RCC 7860 (cell line): ENCODE measurements at places on chromosomes 5 and 9.

DNA sequence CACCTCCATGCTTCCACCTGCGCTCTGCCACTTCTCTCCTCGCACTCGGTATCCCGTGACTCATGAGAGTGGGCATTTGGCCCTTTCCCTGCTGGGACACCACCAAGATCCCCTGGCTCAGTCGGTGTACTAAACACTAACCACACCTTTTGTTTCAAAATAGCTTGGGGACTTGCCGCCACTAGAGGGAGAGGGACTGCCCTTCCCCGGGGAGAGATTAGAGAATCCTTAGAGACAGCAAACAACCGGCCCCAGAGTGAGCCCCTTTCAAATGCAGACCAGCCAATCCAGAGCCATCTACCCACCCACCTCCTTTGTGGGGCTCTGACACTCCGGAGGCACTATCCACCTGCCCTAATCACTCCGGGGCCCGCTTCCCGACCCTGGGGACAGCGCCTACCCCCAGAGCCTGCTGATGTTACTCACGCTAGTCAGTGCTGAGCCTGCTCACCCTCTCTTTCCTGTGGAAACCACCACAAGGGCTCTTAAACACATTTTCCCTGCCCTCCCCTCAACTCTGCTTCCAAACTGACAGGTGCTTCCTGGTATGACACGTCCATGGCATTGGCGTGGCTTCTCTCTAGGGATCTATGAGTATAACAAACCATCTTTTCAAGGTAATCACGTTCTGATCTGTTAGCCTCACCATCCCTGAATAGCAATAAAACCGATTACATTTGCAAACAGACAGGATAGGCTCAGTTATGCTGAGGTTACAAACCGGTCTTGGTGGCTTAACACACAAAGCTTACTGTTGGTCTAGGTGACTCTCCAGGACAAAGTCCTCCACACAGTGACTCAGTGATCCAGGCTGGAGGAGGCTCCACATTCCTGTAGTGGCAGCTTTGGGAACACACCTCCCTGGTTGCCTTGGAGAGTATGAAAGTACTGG lies 180.1 kb upstream of the MVB12B start:
- no peak for DNase-seq

DNA sequence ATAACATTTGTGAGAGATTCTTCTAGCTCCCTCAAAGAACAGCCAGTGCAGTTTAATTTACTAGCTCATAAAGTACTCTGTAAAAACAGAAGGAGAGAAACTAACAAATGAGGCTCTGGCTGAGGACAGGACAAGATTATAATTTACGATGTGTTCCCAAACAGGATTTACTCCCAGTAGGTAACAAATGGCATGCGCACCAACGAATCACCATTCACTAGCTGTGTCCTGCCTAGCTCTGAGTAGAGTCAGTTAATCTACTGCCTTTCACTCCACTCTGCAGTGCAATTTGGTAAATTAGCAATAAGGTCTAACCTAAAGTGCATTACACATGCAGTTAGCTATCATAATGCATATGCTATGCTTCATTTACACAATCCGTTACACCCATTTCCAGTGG lies 497.4 kb upstream of the CCNG1 start:
- DNase-seq: no peak

- no peak for DNase-seq
Observed at GRCh38 chr5:56024810-56025150, 30.0 kb upstream of the IL6ST start.

- DNase-seq: no peak
Observed at GRCh38 chr5:15791274-15791673, 291.3 kb downstream of the FBXL7 start.

DNA sequence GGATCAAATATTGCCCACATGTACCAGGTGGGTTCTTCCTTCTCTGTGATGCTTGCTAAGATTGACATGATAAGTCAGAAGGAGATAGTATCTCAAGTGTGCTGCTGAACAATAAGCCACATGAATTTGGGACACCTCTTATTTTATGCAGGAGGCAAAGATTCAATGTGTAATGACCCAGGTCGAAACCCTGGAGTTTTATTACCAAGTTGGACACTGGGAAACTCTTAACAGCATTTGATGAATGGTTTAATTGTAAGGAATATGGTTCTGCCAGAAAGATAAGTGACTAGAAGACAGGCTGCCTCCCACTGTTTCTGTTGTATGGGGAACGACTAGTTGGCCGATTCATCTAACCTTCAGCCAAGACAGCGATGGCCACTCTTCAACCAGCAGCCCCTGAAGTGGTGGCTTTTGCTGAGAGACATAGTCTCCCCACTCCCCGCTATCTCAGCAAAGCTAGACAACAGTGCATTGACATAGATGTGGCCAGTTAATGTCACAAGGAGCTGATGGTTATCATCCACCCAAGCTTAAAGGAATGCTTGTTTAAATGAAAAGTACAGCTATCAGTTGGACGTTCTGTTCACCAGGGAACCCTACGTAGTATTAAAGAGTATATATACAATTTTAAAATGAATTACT lies 407.7 kb downstream of the KDM4C start:
- no peak for DNase-seq

DNA sequence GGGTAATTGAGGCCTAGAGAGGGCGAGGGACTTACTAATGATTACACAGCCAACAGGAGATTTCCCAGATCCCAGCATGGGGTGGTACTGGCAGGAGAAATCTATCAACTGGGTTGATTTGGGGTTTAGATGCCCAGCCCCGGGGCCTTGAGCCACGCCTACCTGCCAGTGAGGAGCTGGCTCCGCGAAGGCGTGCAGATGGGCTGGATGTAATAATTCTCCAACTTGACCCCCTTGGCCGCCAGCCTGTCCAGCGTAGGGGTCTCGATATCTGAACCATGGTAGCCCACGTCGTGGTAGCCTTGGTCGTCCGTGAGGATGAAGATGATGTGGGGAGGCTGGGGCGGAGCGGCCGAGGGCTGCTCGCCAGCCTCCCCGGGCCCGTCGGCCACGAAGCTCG lies 804 bp downstream of the ARSI start:
- DNase-seq: no peak

DNA sequence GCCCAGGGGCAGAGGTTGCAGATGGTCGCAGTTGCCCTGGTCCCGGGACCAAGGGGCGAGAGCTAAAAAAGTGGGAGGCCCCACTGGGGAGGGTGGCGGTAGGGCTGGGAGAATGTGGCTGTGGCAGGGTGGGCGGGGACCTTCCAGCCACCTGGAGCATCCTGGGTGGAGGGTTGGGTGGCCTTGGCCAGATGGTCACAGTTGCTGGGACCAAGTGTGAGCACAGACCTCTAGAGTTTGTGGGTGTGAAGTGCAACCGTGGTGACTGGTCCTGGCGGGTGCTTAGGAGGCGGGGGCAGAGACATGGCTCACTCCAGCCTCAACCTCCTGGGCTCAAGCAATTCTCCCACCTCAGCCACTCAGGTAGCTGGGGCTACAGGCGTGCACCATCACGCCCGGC lies 5.7 kb upstream of the TRAF2 start:
- no peak for DNase-seq

- no peak for DNase-seq
Observed at GRCh38 chr9:6562201-6562600, 83.3 kb downstream of the GLDC start.

- no peak for DNase-seq
Observed at GRCh38 chr9:136160995-136161610, 42.4 kb upstream of the TMEM250 start.

- no peak for DNase-seq
Observed at GRCh38 chr9:18405240-18405639, 68.7 kb upstream of the ADAMTSL1 start.

GRCh38 chr5:140966293-140967225 lies at the start of gene PCDHAC2:
Gene PCDHAC2 (plus strand): TSS chr5:140966476. CDS start chr5:140966767, 291 bp downstream.
- no peak for DNase-seq

- DNase-seq: no peak
Observed at GRCh38 chr5:146681585-146682105, 165.7 kb upstream of the GPR151 start.

GRCh38 chr9:21154018-21154608 lies 12.3 kb downstream of the IFNA21 start:
- DNase-seq: no peak

- DNase-seq: no peak
Observed at GRCh38 chr9:37562826-37563225, 13.4 kb downstream of the FBXO10 start.
